Mucosa of descending colon (tissue), 3 donors: ENCODE measurements at places on chromosomes 7 and 10. TPM values are rescaled to one million over a fixed set of nuclear protein-coding genes. Genes with fewer than 3 reads are reported as not detected.
A peak's percentile ranks its signal among the peaks of the same experiment; 100 is the strongest.

GRCh38 chr7:103150192-103150591 is 1.3 kb upstream of the NAPEPLD start:
- DNase-seq, result no peak

- no peak for DNase-seq
Observed at GRCh38 chr7:44067064-44067951, 1.9 kb upstream of the PGAM2 start.

- DNase-seq, result peak; percentile 54
Observed at GRCh38 chr10:95445223-95445836, 115.8 kb downstream of the SORBS1 start.

Gene HOXA7
- 27.9 TPM for total RNA-seq

Gene HOXA9
- 22.0 TPM for total RNA-seq

Gene LLCFC1
- not detected for total RNA-seq

Gene PSD
- total RNA-seq, result 228 TPM
